ENCODE measurements at places on chromosomes 2 and 18.

DNA sequence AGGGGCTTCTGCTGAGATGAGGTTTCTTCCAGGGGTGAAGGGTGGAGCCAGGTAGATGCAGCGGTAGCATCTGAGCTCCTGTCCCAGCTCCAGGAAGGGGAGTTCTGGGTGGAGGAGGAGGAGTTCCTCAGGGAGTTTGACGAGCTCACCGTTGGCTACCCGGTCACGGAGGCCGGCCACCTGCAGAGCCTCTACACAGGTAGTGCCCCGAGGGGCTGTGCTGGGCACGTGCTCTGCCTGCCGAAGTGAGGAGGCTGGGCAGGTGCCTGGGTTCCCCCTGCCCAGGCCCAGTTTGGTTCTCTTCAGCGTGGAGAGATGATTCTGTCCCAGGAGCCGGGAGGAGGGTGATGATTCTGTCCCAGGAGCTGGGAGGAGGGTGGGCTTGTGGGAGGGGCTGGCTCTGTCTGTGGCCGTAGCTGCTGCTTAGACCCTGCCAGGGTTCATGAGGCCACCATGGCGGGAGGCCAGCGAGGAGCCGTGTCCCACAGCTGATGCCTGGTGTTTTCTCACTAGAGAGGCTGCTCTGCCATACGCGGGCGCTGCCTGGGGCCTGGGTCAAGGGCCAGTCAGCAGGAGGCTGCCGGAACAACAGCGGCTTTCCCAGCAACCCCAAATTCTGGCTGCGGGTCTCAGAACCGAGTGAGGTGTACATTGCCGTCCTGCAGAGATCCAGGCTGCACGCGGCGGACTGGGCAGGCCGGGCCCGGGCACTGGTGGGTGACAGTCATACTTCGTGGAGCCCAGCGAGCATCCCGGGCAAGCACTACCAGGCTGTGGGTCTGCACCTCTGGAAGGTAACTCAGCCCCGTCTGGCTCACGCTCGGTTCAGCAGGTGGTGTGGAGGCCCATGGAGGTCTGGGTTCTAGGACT is 8.2 kb downstream of the CAPN10 start:
- no peak for DNase-seq

DNA sequence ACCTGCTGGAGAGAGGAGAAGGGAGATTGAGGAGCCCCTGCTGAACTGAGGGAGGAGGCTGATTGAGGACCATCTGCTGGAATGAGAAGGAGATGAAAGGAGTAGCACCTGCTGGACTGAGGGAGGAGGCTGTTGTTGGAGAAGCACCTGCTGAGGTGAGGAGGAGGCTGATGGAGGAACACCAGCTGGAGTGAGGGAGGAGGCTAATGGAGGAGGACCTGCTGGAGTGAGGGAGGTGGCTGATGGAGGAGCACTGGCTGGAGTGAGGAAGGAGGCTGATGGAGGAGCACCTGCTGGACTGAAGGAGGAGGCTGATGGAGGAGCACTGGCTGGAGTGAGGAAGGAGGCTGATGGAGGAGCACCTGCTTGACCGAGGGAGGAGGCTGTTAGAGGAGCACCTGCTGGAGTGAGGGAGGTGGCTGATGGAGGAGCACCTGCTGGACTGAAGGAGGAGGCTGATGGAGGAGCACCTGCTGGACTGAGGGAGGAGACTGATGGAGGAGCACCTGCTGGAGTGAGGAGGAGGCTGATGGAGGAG is 409.2 kb upstream of the MYT1L start:
- no peak for DNase-seq

- DNase-seq = no peak
Measured at GRCh38 chr2:66862885-66863650, 428.1 kb downstream of the MEIS1 start.

GRCh38 chr2:188410504-188411235 is 119.0 kb downstream of the GULP1 start:
- DNase-seq = no peak

DNA sequence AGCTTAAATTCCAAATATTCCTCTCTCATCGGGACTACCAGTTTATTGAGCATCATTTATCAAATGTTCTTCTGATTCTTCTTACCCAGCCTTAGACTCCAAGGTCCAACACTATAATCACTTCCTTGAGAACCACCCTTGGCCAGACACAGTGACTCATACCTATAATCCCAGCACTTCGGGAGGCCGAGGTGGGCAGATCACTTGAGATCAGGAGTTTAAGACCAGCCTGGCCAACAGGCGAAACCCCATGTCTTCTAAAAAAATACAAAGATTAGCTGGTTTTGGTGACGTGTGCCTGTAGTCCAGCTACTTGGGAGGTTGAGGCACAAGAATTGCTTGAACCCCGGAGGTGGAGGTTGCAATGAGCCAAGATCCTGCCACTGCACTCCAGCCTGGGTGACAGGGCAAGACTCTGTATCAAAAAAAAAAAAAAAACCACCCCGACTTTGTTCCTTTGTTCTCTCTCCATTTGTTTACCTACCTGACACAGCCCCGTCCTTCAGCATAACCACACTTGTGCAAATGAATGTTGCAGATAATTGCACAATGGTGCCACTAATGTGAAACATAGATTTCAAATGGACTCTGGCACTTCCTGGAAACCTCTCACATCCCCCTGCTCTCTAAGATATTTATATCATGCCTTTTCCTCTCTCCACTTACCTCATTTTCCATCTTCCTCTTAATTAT is 38.9 kb upstream of the LPIN2 start:
- DNase-seq = no peak

DNA sequence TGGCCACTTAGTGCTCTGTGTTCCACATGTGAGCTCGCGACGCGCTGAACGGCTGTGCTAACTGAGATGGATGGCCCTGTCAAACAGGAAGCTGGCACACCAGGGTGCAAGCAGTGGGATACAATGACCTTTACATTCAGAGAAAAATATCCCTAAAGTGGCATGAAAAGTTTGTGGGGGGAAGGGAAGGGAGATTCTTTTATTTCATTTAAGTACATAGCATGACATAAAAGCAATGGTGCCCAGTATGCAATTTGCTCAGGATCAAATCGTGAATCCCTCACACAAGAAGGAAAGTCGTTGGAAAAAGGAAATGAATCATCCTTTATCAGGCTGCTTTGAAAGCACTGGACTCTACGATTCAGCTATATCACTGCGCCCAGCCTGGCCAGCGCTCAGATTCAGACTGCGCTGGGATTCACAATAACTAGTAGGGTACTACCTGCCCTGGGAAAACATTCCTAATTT is 26.0 kb downstream of the SATB2 start:
- no peak for DNase-seq

DNA sequence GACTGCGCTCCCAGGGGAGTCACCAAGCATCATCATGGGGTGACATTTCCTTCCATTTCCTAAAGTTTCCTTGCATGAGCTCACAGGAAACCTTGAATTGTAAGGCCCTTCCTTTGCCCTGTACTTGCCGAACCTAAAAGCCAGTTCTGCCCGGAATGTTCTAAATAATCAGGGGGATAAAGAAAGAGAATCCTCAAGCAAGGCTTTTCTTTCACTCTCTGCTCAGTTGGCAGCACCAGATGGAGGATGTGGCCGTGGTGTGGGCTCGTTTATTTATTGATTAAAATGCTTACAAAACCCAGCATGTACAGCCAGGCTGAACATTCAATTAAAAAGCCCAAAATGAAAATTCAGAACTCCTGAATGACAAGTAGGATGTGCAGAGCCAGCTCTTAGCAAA is 170.5 kb downstream of the SH3RF3 start:
- no peak for DNase-seq

DNA sequence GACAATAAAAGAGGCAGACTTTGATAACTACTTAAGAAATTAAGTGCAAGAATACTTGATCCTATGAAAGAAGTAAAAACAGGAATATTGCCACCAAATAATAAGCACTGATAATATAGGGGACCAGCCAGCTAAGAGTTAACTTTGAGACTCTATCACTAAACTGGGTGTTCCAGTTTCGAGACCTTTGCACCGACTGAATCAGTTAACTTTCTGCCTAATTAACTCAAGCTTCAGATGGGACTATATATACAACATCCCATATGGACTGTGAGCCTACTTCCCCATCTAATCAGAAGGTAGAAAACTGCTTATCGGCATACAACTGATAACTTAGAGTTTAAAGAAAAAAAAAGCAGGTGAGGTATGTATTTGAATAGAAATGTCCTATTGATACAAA is 25.8 kb upstream of the SLC9A2 start:
- DNase-seq = no peak

GRCh38 chr2:59181347-59181746 is 940.2 kb upstream of the FANCL start:
- DNase-seq = no peak

DNA sequence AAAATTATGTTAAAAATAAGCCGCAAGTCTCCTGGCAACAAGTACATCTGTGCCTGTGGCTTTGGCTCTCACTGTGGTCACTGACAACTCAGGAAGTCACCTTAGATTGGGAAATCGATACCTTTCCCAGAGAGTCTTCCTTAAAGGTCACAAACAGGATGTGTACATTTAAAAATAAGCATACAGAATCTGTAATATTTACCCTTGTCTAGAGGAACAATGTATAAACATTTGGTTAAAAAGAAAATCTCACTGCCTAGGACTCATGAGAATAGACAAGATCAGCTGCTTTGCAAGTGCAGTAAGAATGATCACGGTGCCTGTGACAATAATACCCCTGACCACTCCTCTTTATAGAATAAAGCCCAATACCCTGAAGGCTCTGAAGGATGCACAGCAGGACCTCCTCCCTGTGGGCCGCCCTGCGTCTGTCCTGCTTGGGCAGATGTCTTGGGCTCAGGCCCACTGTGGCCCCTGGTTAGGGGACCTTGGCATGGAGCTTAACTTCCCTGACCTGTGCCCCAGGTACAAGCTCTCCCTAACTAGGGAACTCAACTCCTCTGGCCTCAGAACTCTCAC is 98.0 kb upstream of the MGAT4A start:
- DNase-seq = no peak
